Small intestine (tissue), 16 donors: ENCODE measurements at places on chromosomes 4 and X.
A peak's percentile ranks its signal among the peaks of the same experiment; 100 is the strongest.

DNA sequence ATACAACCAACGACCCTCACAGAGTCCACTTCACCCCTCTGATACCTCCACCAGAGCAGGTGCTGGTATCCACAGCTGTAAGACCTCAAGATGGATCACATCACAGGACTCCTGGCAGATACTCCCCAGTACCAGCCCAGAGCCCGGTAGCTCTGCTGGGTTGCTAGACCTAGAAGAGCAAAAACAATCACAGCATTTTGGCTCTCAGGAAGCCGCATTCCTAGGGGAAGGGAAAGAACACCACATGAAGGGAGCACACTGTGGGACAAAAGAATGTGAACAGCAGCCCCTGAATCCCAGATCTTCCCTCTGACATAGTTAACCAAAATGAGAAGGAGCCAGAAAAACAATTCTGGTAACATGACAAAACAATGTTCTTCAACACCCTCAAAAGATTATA lies 303.1 kb upstream of the GRIA3 start:
- no peak overlapping the region for H3K4me3 ChIP-seq
- H3K27me3 ChIP-seq = no peaks in the 10 kb centered on the region
- H3K36me3 ChIP-seq = no peaks in the 10 kb centered on the region
- no peak for DNase-seq
- H3K4me1 ChIP-seq = no peaks in the 10 kb centered on the region

DNA sequence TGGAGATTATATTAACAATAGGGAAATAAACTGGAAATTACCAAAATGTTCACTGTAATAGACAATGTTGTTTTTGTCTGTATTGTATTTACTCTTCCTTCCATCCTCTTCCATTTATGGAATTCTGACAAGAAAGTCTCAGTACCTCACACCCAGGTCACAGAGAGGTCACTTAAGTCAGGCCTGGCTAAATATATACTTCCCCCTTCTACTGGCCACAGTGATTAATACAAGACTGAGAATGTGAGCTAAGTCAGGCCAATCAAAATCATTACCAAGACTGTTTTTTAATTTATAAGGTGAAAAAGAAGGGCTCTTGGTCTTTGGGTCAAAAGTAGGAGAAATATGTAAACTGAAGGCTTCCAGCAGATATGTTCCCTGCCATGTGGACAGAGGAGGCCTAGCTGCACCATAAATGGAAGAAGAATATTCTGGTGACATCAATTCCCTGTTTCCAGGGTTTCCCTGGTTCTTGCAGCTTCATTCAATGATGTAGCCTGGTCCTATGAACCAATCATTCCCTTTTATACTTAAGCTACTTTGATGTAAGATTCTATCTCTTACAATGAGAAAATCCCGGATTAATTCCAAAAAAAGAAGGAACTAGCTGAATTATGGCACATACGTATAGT lies 64.3 kb downstream of the LRBA start:
- H3K4me3 ChIP-seq = no peak overlapping the region
- peaks cover 3% of the 10 kb centered on the region for H3K4me1 ChIP-seq
- DNase-seq = no peak
- H3K27me3 ChIP-seq = no peaks in the 10 kb centered on the region
- H3K27ac ChIP-seq = no peak overlapping the region

DNA sequence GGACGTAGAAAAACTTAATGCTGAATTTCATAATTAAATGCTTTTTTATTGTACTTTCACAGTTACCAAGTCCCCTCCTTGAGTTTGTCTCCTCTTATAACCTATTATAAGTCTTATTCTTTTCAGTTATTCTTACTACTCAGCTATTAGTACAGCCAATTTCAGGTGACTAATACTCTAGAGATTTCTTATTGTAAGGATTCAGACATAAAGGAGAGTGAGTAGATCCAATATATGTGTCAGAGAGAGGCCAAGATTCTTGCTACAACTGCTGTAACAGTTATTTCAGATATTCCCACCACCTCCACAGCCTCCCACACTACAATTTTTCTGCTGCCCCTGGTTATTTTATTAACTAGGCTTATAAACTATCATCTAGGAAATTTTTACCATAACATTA lies 274.5 kb downstream of the GPAT3 start:
- no peaks in the 10 kb centered on the region for H3K36me3 ChIP-seq
- no peak for DNase-seq
- no peak overlapping the region for H3K27ac ChIP-seq
- H3K4me3 ChIP-seq = no peak overlapping the region
- no peaks in the 10 kb centered on the region for H3K27me3 ChIP-seq
- H3K4me1 ChIP-seq = no peaks in the 10 kb centered on the region

DNA sequence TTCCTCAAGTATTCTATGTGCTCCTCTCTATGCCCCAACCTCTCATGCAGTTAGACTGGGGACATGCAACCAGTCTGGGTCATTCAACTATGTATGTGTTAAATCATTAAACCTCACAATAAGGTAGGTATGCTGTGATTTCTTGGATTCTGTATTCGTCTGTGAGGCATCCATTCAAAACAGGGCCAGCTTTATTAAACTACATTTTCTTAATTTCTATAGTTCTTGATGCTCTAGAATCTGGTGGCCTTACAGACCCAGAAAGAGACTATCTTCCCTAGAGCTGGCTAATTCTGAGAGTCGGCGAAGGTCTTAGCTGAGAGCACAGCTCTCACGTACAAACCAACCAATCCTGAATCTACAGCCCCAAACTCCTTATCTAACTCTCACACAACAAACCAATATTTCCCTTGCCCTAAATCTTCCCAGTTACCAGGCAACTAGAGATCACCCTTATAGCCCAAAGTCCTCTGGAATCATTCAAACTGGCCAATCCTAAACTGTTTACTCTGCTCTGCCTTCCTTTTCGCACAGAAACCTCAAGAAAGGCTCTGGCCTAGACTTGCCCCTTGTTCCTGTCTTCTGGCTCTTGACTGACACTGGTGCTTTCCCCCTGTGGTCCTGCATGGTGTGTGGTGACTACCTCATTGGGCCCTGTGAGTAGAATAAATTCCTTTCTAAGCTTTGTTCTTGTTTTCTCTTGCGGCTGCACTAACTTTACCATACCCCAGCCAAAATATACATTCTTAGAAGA lies 203.5 kb upstream of the TET2 start:
- no peaks in the 10 kb centered on the region for H3K36me3 ChIP-seq
- DNase-seq = no peak
- H3K27me3 ChIP-seq = no peaks in the 10 kb centered on the region
- no peak overlapping the region for H3K4me3 ChIP-seq
- no peak overlapping the region for H3K27ac ChIP-seq
- no peaks in the 10 kb centered on the region for H3K4me1 ChIP-seq

GRCh38 chr4:114980932-114981708 lies 132.3 kb downstream of the NDST4 start:
- H3K27ac ChIP-seq = no peak overlapping the region
- no peaks in the 10 kb centered on the region for H3K36me3 ChIP-seq
- H3K4me1 ChIP-seq = no peaks in the 10 kb centered on the region
- DNase-seq = no peak
- H3K4me3 ChIP-seq = no peak overlapping the region
- H3K27me3 ChIP-seq = no peaks in the 10 kb centered on the region

DNA sequence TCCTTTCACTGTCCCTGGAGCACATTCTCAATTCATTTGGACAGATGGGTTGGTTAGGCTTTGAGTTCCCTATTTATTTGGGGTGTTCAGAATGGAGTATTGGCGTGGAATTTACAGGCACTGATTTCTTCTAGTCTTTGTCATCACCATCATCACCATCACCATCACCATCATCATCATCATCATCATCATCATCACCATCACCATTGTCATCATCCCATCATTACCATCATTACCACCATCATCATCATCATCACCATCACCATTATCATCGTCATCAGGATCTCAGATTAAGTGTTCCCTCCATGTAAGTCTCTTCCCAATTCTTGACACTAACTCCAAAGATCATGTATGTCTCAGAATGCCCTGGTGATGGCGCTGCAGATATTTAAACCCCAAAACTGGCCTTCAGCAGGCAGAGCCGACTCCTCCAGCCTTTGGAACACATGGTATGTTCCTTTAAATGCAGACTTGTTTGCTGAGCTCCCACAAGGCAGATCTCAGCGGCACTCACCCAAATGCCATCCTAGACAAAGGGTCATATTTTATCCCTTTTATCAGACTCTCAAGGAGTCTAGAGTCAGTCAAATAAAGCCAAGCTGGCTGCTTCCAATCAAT lies 19.8 kb upstream of the FAM9A start:
- DNase-seq = no peak
- no peak overlapping the region for H3K27ac ChIP-seq
- no peak overlapping the region for H3K4me3 ChIP-seq
- H3K4me1 ChIP-seq = no peaks in the 10 kb centered on the region

DNA sequence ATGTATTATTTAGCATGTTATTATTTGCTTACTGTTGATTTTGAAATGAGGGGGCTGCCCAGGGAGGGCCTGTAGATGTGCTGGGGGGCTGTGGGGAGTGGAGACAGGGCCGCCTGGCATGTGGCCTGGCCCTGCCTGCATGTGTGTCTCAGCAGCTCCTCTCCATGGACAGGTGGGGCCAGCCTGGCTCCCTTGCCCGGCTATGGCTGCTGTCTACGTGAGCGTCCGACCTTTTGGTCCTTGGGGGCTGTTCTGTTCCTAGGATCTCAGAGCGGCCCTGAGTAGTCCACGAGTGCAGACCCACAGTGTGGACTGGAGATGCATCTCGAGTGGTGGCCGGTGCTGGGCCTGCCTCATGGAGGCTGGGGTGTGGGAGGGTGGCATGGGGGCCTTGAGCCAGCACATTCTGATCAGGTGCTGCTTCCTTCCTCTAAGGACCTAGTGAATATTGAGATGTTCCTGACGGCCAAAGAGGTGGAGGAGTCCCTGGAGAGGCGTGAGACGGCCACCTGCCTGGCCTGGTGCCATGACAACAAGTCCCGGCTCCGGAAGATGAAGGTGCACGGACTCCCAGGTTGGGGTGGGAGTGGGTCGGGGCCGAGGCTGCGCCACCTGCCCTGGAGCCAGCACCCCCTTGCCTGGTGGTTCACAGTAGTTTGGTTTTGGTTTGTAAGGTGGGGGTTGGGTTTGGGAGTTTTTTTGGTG lies 24.9 kb upstream of the UVSSA start:
- no peaks in the 10 kb centered on the region for H3K4me1 ChIP-seq
- H3K36me3 ChIP-seq = peaks cover 2% of the 10 kb centered on the region

DNA sequence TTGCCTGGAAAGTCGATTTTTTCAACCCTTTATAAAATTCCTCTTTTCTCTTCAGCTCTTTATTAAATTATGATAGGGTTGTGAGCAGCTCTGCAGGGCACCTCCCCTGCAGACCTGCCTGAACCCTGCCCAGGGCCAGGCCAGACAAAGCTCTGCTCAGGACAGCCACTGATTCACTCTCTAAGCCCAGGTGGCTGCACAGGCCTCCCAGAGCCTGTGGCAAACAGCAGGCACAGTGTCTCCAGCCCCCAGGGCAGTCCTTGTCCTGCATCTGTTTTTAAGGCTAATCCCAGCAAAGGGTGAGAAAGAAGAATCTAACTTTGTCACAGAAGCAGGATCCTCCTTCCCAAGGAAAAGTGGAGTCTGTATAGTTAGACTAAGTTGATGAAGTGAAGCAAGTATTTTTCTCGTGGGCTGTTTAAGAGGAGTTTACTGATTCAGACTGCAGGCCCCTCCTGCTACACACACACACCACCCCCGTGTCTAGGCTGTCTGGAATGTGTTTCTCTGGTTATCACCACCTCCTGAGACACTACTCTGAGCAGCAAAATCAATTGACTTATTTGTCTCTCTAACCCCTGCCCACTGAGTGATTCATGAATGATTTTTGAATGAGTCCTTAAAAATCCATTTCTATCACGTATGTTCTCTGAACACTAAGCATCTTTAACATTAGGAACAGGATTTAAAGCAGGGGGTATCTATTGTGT lies 101.7 kb downstream of the CHIC2 start:
- no peak overlapping the region for H3K27ac ChIP-seq
- H3K4me1 ChIP-seq = no peaks in the 10 kb centered on the region
- no peak overlapping the region for H3K4me3 ChIP-seq
- no peaks in the 10 kb centered on the region for H3K27me3 ChIP-seq

- H3K27ac ChIP-seq = no peak overlapping the region
- H3K27me3 ChIP-seq = no peaks in the 10 kb centered on the region
- no peaks in the 10 kb centered on the region for H3K36me3 ChIP-seq
- DNase-seq = no peak
- no peak overlapping the region for H3K4me3 ChIP-seq
These were observed 9.7 kb upstream of the NAT8L start for GRCh38 chr4:2049381-2049780.

- no peak overlapping the region for H3K27ac ChIP-seq
- no peaks in the 10 kb centered on the region for H3K27me3 ChIP-seq
- H3K4me1 ChIP-seq = no peaks in the 10 kb centered on the region
- no peak for DNase-seq
- H3K36me3 ChIP-seq = peaks cover 22% of the 10 kb centered on the region
- no peak overlapping the region for H3K4me3 ChIP-seq
These were observed 33.3 kb downstream of the CLDN22 start for GRCh38 chr4:183286590-183287308.

DNA sequence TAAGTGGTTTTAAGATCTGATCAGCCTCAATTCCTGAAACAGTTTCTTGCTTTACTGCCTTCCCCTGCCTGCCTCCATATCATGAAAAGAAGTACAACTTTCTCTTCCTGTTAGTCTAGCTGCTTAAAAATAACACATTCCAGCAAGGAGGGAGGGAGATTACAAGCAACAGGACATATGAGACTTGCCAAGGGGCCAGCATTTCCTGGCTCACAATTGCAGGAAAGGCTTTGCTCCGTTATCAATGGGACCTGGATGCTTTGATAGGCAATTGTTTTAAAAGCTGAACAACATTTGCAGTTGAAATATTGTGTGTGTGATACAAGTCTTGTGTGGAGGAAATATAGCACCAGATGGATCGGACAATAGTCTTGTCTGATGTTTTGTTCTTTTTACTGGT lies 425.0 kb downstream of the FAT4 start:
- no peak overlapping the region for H3K27ac ChIP-seq
- H3K4me1 ChIP-seq = no peaks in the 10 kb centered on the region
- H3K4me3 ChIP-seq = no peak overlapping the region

GRCh38 chrX:49291615-49292337 lies 11.7 kb upstream of the GAGE10 start:
- H3K4me1 ChIP-seq = no peaks in the 10 kb centered on the region
- DNase-seq = peak; percentile 51
- no peak overlapping the region for H3K27ac ChIP-seq
- no peaks in the 10 kb centered on the region for H3K27me3 ChIP-seq
- no peaks in the 10 kb centered on the region for H3K36me3 ChIP-seq
